ENCODE measurements at places on chromosomes 16 and 17.

GRCh38 chr17:6901086-6901485, 69.6 kb upstream of the TEKT1 start:
- no peak for DNase-seq

- DNase-seq = no peak
Observed at GRCh38 chr17:72056727-72057290, 64.0 kb upstream of the SOX9 start.

DNA sequence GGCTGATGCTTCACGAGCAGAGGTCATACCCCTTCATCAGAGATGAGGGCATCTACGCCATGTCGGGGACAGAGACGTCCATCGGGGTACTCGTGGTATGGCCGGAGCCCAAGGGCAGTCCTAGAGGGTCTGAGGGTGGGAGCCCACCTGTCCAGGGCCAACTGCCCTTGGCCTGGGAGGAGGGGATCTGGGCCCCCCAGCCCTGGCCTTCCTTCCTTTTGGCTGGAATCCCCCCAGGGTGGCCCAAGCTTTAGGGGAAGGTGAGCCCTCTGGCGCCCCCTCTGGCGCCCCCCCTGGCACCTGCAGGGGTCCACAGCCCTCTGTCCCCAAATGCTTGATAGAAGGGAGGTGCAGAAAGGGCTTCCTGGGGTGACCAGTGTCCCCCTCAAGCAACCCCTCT, 69.3 kb downstream of the SCNN1B start:
- DNase-seq = no peak

DNA sequence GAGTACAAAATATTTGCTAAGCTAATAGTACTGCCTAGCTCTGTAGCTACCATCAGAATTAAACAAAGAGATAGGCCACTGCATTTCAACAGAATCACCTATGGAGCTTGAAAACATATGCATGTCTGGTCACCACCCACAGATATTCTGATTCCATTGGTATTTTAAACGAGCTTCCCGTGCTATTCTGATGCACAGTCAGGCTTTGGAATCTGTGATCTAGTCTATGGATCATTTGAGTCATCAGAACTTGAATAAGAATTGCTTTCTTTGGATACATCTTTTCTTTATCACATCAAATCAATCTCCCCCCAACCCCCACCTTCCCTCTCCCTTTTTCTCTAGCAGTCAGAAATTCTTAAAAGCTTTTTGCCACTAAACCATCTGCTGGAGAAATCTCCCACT, 124.7 kb downstream of the NPIPB5 start:
- no peak for DNase-seq

DNA sequence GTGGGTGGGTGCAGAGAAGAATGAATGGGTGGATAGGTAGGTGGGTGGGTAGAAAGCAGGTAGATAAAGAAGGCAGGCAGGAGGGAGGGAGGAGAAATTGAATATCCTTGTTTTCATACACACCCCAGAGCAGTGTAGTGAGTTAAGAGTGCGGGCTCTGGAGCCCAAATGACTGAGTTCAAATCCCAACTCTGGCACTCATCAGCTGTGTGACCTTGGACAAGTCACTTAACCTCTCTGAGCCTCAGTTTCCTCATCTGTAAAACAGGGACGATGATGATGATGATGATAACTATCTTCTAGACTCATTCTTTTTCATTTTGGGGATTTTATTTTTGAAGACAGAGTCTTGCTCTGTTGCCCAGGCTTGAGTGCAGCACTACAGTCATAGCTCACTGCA, 2.0 kb upstream of the IL21R start:
- no peak for DNase-seq

GRCh38 chr16:28025631-28026030, 37.9 kb downstream of the GSG1L start:
- no peak for DNase-seq

- no peak for DNase-seq
Observed at GRCh38 chr17:54063639-54064038, 240.9 kb downstream of the KIF2B start.

- DNase-seq = peak; percentile 48
Observed at GRCh38 chr17:81509207-81509971, 3.2 kb downstream of the ACTG1 start.

DNA sequence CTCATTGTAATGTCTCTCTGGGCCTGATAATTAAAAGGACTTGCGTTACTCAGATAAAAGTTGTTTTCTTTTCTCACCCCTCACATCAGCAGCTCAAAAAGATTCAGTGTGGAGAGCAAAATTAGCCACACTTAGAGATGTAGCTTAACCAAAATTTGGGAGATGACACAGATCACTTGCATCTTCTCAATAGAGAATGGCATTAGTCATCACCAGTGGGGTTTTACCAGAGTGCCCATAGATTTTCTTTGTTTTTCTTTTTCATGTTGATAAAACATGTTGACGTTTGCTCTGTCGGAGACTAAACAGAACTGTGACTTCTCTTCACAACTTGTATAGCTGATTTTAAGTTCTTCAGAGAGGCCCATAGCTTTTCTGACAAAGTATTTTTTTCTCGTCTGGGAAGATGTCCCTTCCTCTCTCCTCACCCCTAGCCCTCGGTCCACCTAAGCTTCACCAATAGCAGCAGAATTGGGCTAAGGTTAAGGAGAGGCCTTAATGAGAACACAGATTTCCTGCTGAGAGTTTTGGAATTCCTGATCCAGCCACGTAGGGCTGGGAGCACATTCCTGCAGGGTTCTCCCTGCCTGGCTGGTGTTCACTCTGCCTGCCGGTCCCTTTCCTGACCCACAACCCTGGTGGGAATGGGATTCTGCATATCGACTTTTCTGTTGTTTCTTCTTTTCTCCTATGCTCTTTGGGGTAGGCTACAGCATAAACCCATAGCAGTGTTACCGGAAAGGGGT, 92.6 kb downstream of the CACNG3 start:
- DNase-seq = no peak

DNA sequence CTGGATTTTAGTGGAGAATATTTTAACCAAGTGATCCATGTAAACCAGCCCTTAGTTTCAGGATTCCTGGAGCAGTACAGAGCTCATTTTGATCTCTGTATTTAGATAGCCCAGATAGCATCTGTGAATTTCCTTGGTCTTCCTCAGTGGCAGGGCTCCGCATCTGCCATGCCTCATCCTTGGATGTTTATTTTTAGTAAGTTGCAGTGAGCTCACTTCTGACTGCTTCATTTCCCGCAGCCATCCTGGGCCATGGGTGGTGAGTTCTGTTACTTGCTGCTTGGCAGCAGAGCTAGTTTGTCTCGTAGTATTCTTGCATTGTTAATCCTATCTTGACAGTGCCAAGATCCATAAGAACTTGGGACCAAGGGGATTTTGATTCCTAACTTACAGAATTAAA, 33.7 kb downstream of the IST1 start:
- DNase-seq = no peak

DNA sequence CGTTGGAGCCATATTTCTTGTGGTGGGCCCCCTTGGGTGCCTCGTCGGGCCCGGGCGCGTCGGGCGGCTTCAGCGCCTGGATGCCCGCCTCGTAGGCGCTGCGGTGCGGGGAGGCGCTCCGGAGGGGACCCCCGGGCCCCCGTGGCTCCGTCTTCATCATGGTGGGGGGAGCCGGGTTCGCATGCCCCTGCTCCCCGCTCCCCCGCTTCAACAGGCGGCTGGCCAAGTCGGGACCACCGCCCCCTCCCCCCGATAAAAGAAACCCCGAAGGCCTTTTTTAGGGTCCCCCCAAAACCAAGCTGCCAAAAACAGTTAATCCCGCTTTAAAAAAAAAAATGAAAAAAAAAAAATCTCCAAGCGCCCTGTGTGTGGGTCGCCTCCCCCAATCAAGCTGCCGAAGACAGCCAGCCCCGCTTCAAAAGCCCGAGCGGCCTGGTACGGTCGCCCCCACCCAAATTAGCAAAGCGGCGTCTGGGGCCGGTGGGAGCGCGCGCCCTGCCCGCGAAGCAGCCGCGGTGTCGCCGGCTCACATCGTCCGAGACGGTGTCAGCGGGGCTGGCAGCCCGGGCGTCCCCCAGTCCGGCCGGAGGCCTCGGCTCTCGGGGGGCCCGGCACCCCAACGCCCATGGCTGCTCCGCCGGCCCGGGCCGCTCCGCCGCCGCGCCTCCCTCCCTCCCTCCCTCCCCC, at the start of gene PPP1R9B:
Gene PPP1R9B (minus strand): TSS at position 324 of the 687 bp plus-strand sequence. CDS start 164 bp downstream, at position 160.
- DNase-seq = no peak

Measured in SW480 (cell line).